ENCODE measurements at places on chromosomes 4 and X. TPM values are rescaled to one million over a fixed set of nuclear protein-coding genes. Genes with fewer than 3 reads are reported as not detected.

The KIT gene
- not detected for total RNA-seq

The NDST4 gene
- total RNA-seq = 0.05 TPM

The ALPK1 gene
- 9.6 TPM for total RNA-seq

DNA sequence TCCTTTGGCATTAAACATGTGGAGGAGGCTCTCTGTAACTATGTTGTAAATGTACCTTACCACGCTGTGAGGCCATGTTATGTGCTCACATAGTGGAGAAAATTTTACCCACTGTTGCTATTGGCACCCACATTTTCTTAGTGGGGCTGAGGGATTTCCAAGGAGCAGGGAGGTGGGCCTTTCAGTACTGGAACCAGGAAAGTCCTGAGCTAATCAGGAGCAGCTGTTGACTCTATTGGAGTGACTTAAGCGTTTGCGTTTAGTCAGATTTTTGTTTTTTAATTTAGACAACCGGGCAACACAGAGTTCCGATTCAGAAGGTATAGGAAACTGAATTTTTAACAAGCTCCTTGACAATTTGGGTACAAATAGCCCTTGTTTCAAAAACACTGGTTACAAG, 30.7 kb upstream of the WDR17 start:
- DNase-seq = no peak

GRCh38 chr4:149121023-149121404, 678.8 kb upstream of the NR3C2 start:
- DNase-seq = no peak

GRCh38 chrX:114952696-114953095, 64.7 kb downstream of the IL13RA2 start:
- DNase-seq = no peak

DNA sequence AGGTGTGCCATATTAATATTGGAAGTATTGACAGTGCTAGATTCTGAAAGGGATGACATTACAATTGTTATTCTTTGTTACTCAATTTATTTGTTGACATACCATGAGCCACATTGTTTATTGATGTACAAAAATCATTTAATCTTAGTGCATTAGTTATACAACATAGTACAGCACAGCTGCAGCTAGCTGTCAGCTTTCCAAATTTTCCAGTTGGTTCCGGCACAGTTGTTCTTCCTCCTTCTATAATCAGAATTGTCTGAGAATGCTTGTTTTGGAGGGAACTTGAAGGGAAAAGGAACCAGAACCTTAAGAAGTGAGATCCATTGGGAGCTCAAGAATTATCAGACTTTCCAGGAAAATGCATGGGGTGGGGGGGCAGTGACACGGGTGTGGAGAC, 281.4 kb downstream of the ZIC3 start:
- no peak for DNase-seq

- no peak for DNase-seq
These were observed 5.2 kb downstream of the NKX3-2 start for GRCh38 chr4:13539047-13539618.

GRCh38 chr4:24802648-24803047, 7.3 kb downstream of the SOD3 start:
- no peak for DNase-seq

DNA sequence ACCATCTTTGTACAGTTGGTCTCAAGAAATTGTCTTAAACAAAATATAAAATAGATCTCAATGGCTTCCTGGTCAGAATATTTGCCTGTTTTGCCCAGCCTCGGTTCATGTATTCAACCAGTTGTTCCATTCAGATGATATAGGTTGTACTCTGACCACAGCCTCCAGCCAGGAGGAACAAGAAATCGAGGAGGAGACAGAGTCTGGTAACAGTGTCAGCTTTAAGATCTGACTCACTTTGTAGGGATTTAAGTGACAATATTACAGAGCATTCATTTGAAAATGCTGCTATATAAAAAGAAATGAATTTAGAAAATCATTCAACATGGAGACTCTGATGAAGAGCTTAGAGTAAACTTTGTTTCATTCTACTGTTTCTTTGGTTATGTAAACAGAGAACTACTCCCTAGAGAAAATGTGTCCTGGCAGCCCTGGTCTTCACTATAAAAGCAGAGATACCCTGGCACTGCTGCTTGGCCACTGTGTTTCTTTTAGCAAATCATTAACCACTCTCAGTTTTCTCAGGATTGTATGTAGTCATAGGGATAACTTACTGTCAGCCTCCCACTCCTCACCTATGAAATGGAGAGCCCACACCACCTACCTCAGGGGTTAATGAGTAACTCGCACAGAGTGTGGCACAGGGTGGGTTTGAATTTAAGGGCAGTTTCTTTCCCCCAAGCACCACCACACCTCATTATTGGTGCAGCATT, 53.5 kb downstream of the PAGE2 start:
- no peak for DNase-seq

DNA sequence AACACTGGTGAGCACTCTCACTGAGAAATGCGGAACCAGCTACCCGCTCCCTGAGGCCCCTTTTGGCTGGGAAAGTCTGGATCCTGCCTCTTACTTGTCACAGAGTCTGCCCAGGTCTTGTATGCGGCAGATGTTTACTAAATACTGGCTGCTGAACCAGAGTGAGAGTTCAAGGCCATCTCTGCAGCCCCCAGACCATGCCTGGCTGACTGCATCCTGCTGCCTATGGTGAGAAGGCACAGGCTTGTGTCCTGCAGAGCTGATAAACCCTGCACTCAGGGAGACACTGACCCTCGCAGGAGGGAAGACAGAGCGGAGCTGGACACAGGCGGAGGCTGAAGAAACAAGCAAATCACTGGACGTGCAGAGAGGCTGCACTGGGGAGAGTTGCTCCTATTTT, 46.5 kb downstream of the JAKMIP1 start:
- no peak for DNase-seq

DNA sequence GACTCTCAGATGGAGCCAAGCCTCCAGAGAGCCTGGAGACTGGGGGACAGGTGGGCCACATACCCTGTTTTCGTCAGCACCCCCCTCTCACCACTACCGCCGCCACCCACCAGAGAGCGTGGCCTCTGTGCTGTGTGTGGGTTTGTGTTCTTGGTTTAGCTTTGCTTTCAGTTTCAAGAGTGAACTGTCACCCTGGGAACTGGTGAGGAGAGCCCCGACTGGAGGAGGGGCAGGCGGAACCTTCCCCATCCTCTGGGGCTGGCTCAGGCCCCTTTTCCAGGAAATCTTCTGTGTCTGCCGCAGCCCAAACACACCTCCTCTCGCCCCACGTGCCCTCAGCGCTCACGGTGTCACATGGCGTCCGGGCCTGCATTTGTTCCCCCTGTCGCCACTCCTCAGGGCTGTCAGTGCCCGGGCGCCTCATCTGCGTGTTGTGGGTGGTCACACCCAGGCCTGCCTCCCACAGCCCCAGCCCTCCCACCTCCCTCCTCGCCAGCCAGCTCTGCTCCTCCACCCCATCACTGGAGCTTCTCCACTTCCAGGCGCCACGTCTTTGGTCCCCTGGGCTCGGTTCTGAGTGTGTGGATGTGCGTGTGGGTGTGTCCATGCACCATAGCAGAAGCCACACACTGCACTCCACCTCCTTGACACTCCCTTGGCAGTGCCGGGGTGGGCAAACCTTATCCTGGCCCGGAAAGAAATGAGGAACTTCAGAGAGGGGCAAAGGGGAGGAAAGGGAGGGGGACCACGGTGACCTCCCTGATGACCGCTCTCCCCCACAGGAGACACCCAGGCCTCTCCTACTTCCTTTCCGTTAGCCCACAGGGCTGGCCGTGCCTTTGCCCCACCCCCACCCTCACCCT, 27.8 kb downstream of the ELF4 start:
- DNase-seq = peak; percentile 77

All from SJSA1 (cell line).